ENCODE measurements at places on chromosomes 16 and 17. TPM values are rescaled to one million over a fixed set of nuclear protein-coding genes. Genes with fewer than 3 reads are reported as not detected.

HBQ1 gene
- 7.8 TPM for total RNA-seq

SOST gene
- 0.23 TPM for total RNA-seq

HES7 gene
- 0.46 TPM for total RNA-seq

CHST6 gene
- 5.3 TPM for total RNA-seq

TLCD2 gene
- total RNA-seq = 0.92 TPM

PIK3R5 gene
- 1.4 TPM for total RNA-seq

GJD3 gene
- not detected for total RNA-seq

NAGS gene
- total RNA-seq = 4.8 TPM

CIITA gene
- total RNA-seq = 1.2 TPM

ASB16 gene
- total RNA-seq = not detected

SLC5A10 gene
- total RNA-seq = not detected

PPL gene
- 13.4 TPM for total RNA-seq

TNP2 gene
- total RNA-seq = not detected

NPIPB8 gene
- total RNA-seq = not detected

TNFRSF17 gene
- 3.9 TPM for total RNA-seq

MYL11 gene
- not detected for total RNA-seq

KCNJ12 gene
- 6.0 TPM for total RNA-seq

GPR179 gene
- total RNA-seq = 4.6 TPM

ZG16 gene
- total RNA-seq = not detected

GNAO1 gene
- total RNA-seq = 155 TPM

TSPOAP1 gene
- 54.0 TPM for total RNA-seq

NPIPA1 gene
- total RNA-seq = 60.9 TPM

AXIN2 gene
- total RNA-seq = 26.5 TPM

TBC1D3I gene
- total RNA-seq = not detected

C16orf92 gene
- not detected for total RNA-seq

ALOX12 gene
- not detected for total RNA-seq

ATXN7L3 gene
- 80.3 TPM for total RNA-seq

HLF gene
- 11.1 TPM for total RNA-seq

CTRB2 gene
- total RNA-seq = not detected

CASKIN2 gene
- 9.0 TPM for total RNA-seq

LMF1 gene
- total RNA-seq = 13.4 TPM

MYH8 gene
- under 0.01 TPM for total RNA-seq

TEKT1 gene
- total RNA-seq = 9.5 TPM

Data from diencephalon (tissue), 1 donor.